ENCODE measurements at places on chromosomes 5 and 9. TPM values are rescaled to one million over a fixed set of nuclear protein-coding genes. Genes with fewer than 3 reads are reported as not detected.
A peak's percentile ranks its signal among the peaks of the same experiment; 100 is the strongest.

FBP2 gene
- total RNA-seq, result not detected

DMRT2 gene
- total RNA-seq, result not detected

PCDHB7 gene
- total RNA-seq, result 7.1 TPM

FOXD4 gene
- total RNA-seq, result not detected

ENHO gene
- total RNA-seq, result not detected

MEF2C gene
- 94.0 TPM for total RNA-seq

SH3TC2 gene
- 1.9 TPM for total RNA-seq

KIF4B gene
- total RNA-seq, result not detected

B4GALT7 gene
- 29.8 TPM for total RNA-seq

CCDC192 gene
- not detected for total RNA-seq

NCS1 gene
- total RNA-seq, result 58.3 TPM

MEIKIN gene
- total RNA-seq, result not detected

FCN1 gene
- 14.3 TPM for total RNA-seq

C5orf15 gene
- 56.1 TPM for total RNA-seq

FGF1 gene
- total RNA-seq, result 56.7 TPM

RXRA gene
- total RNA-seq, result 45.4 TPM

LMX1B gene
- not detected for total RNA-seq

ZNF300 gene
- 8.0 TPM for total RNA-seq

SV2C gene
- total RNA-seq, result 0.14 TPM

KIF20A gene
- total RNA-seq, result 0.78 TPM

PKD2L2 gene
- not detected for total RNA-seq

CATSPER3 gene
- total RNA-seq, result not detected

LCP2 gene
- 76.5 TPM for total RNA-seq

CTNND2 gene
- total RNA-seq, result not detected

- DNase-seq, result no peak
These were observed 107.4 kb downstream of the TMEM174 start for GRCh38 chr5:73280386-73280785.

GRCh38 chr5:172932313-172933017 is 26.8 kb upstream of the RPL26L1 start:
- DNase-seq, result peak; percentile 73

- no peak for DNase-seq
These were observed 384.8 kb upstream of the MEF2C start for GRCh38 chr5:89267788-89268187.

DNA sequence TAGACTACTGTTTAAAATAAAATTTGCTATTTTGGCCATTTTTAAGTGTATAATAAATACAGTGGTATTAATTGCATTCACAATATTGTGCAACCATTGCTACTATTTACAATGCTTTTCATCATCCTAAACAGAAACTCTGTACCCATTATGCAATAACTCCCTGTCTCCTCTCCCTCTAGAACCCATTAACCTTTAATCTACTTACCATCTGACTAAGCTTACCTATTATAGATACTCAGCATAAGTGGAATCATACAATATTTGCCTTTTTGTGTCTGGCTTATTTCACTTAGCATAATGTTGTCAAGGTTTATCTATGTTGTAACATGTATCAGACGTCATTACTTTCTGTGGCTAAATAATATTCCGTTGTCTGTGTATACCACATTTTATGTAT is 25.9 kb downstream of the CD14 start:
- no peak for DNase-seq

- DNase-seq, result no peak
These were observed 26.8 kb upstream of the ANKRD33B start for GRCh38 chr5:10536931-10537579.

GRCh38 chr9:136194540-136194939 is 10.4 kb downstream of the LHX3 start:
- no peak for DNase-seq

GRCh38 chr9:4936823-4937222 is 48.2 kb upstream of the JAK2 start:
- no peak for DNase-seq

GRCh38 chr5:37412515-37412914 is 33.4 kb downstream of the WDR70 start:
- DNase-seq, result no peak

DNA sequence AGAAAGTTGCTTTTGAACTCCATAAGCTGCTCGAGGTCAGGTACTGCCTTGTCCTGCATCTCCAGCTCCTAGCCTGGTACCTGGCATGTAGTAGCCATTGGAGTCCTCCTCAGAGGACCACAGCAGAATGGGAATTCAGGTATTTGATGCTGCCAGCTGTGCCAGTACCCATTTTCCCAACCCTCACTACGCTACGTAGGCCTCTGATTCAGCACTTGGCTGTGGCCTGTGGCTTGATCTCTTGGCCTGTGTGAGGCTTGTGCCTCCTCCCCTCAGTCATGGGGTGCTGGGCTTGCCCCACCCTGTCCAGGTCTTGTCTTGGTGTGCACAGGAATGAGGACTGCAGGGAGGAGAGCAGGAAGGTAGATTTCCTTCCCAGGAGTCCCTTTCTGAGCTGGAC is 11.8 kb downstream of the OTULIN start:
- no peak for DNase-seq

- DNase-seq, result no peak
These were observed 1168.3 kb upstream of the WWC1 start for GRCh38 chr5:167123126-167123525.

DNA sequence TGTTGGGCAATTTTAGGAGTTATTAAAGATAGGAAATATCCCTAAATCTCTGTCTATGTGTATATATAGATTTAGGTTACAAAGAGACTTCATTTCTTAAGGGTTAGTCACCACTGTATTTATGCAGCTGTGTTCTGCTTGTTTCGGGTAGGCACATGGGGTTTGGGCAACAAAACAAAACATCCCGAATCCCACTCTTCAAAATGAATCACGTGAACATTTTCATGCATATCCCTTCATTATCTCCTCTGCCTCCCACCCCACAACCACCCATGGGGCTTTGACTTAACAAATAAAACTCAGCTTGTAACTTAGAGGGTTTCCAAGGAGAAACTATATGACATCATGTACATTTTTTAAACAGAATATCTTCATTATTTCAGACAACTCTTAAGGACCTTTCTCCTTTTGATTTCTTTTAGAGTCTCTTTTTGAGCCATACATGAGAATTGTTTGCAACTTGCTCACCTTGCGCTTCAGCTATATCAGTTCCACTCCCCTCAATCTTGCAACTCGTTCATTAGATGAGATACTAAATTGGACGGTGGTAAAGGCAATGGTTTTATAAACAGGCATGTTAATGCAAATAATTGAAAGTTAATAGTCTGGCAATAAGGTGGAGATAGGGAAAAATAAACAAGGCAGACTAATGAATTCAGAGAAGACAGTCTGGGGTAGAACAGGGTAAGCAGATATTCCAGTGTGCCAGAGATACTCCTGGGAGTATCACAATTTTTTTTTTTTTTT is 136.7 kb downstream of the CD180 start:
- DNase-seq, result no peak

- DNase-seq, result no peak
These were observed 7.4 kb downstream of the B4GALT1 start for GRCh38 chr9:33159777-33160127.

DNA sequence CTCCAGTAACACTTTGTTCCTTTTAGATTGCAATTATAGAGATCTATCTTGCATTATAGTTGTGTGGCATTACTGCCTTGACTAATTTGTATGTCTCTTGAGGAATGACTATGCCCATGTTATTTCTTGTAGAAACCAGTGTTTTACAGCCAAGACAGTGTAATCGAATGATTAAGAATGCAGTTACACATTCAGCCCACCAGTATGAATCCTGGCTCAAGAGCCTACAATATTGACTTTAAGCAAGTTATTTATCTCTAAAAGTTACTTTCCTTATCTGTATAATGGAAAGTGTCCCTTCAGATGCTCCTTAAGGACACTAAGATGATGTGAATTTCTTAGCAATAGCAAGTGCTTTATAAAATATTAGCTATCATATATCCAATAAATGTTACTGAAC is 9.7 kb upstream of the SNX24 start:
- no peak for DNase-seq

DNA sequence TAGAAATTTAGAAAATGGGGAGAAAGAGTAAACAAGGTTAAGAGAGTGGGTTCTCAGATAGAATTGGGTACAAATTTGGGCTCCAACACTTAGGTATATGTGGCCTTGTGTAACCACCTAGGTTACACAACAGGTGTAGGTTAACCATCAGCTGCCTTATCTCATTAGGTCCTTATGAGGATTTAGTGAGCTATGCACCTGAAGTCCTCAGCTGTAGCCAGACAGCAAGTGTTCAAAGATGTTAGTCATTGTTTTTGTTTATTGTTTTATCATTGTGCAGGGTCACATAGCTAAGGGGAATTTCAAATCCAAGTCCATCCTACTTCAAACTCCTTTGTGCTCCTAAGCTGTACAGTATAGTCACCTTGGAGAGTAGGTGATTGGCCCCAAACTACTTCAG is 970 bp upstream of the TRIM32 start:
- DNase-seq, result no peak

- no peak for DNase-seq
These were observed 11.9 kb upstream of the LPCAT1 start for GRCh38 chr5:1535646-1536045.

- DNase-seq, result no peak
These were observed 88.6 kb upstream of the CDKN2B start for GRCh38 chr9:22097707-22098106.

GRCh38 chr5:59648038-59648831 is 245.3 kb downstream of the PDE4D start:
- no peak for DNase-seq

GRCh38 chr9:78273761-78274160 is 23.2 kb upstream of the PSAT1 start:
- no peak for DNase-seq

DNA sequence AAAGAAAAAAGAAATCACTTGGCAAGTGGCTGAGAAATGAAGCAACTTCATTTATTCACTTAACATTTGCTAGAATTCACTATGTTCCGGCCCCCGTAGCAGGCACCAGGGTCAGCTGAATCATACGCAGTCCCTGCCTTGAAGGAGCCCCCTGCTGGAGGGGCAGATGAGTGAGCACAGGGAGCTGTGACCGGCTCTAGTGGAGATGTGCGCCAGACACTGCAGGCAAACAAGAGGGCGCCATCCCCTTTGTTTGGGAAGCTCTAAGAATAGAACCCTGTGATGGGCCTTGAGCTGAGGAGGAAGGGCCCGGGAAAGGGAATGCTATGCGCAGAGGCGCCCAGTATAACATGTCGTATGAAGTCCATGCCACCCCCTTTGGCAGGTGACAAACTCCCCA is 20.2 kb upstream of the RPL26L1 start:
- no peak for DNase-seq

- DNase-seq, result no peak
These were observed 89.5 kb downstream of the CDH9 start for GRCh38 chr5:26948921-26949320.

DNA sequence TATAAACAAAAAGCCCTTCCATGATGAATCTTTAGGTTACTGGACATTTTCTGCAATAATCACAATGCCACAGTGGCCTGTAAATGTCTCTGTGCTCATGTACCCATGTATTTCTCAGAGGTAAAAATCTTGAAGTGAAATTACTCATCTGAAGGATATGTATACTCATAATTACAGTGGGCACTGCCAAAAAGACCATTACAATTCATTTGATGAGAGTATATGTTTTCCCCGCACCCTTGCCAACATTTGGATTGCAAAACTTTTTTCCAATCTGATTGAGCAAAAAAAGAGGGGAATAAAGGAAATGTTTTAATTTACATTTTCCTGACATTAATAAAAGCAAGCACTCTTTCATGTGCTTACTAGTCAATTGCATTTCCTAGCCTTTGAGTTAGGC is 110.5 kb downstream of the EPB41L4A start:
- no peak for DNase-seq

DNA sequence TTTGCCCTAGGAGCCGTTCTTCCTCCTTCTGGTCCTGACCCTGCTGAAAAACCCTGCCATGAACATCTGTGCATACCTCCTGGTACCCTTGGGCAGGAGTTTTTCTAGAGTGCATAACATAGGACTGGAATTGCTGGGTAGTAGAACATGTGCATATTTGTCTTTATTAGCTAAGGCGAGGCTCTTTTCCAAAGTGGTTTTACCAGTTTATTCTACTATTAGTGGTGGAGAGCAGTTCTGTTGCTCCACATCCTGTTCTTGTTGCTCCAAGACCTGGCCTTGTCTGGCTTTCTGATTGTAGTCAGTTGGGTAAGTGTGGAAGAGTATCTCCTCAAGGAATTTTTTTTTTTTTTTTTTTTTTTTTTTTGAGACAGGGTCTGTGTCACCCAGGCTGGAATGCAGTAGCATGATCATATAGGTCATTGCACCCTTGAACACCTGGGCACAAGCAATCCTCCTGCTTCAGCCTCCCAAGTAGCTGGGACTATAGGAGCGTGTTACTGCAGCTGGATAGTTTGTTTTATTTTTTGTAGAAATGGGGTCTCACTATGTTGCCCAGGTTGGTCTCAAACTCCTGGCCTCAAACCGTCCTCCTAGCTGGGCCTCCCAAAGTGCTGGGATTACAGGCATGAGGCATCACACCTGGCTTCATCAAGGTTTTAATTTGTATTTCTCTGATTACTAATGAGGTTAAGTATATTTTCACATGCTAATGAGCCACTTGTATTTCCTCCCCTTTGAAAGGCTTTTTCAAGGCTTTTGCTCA is 85.2 kb downstream of the SPRY4 start:
- no peak for DNase-seq

GRCh38 chr5:138093036-138093435 is 9.2 kb downstream of the WNT8A start:
- no peak for DNase-seq

GRCh38 chr5:53373451-53374158 is 106.8 kb upstream of the FST start:
- no peak for DNase-seq

DNA sequence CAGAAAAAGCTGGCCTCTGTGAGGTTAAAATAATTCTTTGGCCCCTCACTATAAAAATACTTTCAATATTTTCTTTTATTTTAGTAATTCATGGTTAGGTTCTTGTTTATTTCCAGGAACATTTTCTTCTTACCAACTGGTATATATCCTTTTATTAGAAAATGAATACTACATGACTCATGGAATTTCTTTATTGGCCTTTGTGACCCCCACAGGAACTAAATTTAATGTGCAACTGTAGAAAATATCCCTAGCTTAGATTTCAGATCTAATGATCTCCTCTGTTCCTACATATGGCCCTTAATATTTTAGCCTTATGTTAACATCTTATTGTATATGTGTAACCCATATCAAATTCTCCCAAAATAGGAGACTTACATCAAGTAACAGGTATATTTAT is 429.9 kb downstream of the NR2F1-AS1 start:
- DNase-seq, result no peak

- no peak for DNase-seq
These were observed 46.0 kb downstream of the CAMK2A start for GRCh38 chr5:150243590-150243989.

DNA sequence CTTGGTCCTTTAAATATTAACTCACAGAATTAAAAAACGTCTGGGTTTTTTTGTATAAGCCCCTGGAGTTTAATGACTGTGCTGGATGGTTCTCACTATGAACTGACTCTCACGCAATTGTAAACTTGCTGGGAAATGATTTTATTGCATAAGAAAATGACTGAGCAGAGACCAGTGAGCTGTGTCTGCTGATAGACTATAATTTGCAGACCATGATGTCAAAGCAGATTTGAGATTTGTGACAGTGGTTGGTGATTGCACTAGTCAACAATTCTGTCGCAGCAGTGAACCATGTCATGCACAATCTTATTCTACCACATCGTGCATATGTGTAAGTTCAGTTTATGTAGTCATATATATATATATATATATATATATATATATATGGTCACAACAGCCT is 85.7 kb upstream of the C9orf72 start:
- DNase-seq, result no peak

Measured in thoracic aorta (tissue), 2 donors.